ENCODE measurements at places on chromosomes 4 and X.

GRCh38 chrX:122583551-122583950 is 600.5 kb upstream of the GRIA3 start:
- no peak for DNase-seq

DNA sequence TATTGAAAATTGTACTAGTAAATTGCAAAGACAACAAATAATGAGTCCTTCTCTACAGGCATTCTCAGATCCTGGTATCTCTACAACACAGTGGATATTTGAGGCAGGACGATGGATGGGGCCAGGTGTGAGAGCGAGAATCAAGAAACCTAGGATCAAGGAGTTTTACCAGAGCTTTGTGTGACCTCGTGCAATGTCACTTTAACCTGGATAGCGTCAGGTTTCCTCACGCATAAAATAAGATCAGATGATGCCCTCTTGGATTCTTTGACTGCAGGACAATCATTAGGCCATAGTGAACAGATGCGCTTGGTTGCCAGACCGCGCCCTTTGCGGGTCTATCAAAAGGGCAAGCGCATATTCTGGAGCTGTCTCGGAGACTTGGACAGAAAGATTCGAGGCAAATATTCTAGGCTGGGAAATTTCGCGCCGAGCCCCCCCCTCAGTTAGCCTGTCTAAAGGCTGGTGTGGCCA is 66.6 kb downstream of the FBXO8 start:
- no peak for DNase-seq

DNA sequence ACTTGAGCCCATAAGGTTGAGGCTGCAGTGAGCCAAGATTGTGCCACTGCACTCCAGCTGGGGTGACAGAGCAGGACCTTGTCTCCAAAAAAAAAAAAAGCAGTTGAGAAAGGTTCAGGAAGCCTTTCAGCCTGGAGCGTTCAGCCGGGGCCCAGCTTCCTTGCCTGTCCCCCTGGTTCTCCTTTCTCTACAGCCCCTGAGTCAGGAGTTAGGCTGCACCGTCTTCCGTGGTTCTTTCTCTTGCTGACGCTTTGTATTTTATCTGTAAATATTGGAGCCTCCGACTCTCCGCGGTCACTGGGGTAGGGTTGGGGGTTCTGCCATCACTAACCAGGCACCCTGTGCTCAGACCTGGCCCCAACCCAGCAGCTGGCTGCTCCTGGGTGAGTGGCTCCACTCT is 13.8 kb upstream of the UVSSA start:
- DNase-seq: no peak

GRCh38 chr4:144557404-144557803 is 88.6 kb upstream of the HHIP start:
- no peak for DNase-seq

DNA sequence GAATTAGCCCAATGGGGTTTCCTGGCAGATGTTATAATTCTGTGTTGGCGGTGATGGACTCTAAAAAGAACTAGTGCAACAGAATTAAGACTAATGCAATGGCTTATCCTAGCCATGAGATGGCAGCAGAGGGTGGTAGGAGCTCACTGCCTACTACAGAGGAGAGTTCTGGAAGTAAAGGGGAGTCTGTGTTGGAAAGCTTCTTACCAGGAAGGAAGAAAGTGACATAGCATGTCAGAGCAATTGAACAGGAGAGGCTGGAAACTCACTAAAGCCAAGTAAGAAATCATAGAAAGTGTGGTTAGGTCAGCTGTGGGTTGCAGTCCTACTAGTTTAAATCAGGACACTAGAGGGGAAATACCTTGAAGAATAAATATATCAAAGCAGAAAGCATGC is 6.3 kb upstream of the TRPC5OS start:
- DNase-seq: peak; percentile 1

DNA sequence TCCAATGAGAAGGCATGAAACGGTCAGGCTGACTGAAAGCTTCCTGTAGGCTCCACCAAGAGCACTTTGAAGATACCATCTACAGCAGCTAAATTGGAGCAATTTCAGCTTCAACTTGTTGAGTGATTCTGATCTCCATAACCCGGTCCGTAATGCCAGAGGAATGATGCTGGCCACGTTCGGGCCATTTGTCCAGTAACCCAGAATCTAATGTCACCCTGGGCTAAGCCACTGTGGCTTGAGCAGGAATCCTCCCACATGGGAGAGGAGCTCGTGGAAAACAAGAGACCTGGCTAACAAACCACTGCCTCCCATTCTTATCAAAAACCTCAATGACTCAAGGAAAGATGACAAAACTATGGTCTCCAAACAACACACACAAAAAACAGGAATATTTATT is 14.2 kb upstream of the TCEAL4 start:
- no peak for DNase-seq

GRCh38 chr4:86909546-86910295 is 17.5 kb upstream of the C4orf36 start:
- no peak for DNase-seq

GRCh38 chr4:158945529-158946108 is 157.3 kb upstream of the RAPGEF2 start:
- DNase-seq: peak; percentile 2

DNA sequence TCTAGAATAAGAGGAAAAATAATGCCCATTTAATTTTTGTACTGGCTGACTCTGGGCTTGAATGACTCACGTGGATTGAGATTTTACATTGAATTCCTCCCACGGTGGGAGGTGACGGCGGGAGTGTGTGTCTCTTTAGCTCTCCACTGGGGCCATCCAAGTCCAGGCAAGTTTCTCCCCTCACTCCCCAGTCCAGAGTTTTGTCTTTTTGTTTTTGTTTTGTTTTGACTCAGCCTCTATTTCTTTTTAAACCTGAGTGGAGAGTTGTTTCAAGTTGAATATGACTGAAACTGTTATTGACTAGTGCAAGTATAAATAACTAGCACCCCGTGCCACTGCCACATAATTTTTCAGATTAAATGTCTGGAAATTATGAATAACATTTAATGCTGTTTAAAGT is 13.6 kb downstream of the CHST7 start:
- DNase-seq: no peak

All from CD4-positive, alpha-beta T cell treated with Interleukin-15 for 4 hours (primary cell).